ENCODE measurements at places on chromosomes 13 and 19.

DNA sequence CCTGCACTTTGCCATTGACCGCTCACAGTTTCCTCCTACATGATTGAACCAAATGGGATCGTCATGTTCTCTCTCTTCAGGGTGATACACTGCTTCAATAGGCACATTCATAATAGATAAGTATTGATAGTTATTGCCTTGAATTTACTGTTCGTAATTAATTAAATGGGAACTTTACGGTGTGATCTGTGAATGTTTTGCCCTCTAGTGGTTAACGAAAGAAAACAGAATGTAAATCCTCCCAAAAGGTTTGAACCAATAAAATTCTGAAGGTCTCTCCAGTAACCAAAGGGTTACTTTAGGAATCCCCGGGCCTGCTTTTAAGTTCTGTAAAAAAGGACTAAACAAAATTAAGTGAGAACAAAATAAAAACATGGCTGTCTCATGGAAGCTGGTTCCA lies 389.3 kb downstream of the DACH1 start:
- DNase-seq, result no peak

DNA sequence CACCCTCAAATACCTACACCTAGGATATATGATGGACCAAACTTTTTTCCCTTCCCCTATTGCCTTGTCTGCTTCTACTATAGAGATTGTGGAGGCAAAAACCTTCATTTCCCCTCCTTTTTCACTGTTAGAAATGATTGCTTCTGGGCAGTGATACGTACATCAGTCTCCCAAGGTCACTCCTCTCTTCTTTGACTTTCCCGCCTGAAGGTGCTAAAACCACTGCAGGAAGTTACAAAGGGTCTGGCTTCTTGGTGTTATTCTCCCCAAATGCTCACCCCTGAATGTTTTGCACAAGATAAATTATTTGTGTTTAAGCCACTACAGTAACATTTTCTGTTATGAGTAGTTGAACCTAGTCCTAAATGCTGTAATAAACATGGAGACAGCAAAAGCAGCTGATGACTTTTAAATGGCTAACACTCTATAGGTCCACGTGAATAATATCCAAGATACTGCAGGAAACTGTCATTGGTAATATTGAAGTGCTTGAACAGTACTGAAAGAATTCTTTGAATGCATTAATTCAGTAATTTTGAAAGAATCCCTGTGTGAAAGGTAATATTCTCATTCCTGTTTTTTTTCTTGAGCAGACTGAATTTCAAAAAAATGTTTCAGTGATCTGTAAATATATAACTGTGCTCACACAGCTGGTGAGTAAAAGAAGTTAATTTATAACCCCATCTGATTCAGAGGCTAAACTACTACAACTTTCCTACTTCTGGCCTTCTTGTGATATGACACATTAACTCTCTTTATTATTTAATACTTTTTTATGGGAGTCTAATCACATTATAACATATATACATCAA lies 865.1 kb downstream of the EFNB2 start:
- DNase-seq, result no peak

- DNase-seq, result no peak
Observed at GRCh38 chr13:73000027-73000674, 58.7 kb upstream of the KLF5 start.

- DNase-seq, result no peak
Observed at GRCh38 chr19:15639596-15639995, 1.1 kb upstream of the CYP4F3 start.

DNA sequence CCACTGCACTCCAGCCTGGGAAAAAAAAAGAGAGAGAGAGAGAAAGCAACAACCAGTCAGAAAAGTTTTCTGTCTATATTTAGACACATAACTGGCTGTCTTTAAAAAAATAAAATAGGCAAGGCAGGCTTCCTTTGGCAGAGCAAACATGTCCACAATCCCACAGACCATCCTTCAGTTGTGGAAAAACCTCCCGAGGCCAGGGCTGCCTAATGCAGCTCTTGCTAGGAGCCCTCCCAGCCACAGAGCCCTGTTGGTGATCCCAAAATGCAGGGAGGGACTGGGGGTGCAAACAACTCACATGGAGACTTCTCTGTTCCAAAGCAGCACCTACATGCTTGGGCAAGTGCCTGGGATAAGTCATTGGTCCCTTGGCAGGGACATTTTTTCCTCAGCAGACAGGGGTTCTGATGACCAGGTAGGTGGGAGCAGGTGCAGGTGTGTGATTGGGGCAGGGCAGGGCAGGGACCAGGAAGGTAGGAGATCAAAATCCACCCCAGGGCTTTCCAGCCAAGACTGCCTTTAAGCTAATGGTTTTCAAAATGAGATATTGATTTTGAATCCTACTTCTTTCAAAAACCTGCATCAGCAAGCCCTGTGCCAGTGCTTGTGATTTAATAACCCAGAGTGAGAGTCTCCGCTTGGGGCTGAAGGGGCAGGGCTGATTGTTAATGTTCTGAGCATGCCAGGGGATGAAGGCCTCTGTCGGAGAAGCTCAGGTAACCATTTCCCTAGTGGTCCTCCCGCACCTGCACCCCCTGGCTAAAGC lies 178.5 kb downstream of the USP12 start:
- no peak for DNase-seq

DNA sequence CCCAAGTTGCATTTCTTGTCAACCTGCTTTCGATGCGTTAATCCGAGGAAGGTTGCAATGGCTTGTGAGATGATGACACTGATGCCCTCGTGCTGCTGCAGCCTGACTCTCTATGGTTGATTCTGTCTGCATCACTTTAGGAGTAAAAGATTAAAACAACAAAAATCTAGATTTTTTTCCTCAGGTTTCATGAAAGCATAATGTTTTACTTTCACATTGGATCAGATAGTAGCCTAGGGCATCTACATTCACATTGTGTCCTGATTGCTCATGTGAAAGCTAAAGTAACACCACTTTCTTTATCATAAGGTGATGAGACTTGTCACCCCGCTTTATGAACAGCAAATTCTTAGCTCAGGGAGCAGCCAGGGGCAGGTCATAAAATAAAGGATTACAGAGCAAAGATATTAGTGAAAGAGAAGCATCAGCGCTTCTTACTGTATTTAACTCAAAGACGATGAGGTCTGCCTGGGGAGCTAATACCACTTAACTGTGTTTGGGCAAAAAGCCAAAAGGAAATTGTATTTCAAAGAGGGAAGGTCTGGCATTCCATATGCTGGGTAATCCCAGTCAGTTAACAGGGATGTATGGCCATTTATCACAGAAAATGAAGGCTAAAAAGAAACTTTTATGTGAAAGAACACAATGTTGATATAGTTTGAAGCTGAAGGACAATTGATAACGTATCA lies 270.5 kb downstream of the GPC6 start:
- no peak for DNase-seq

DNA sequence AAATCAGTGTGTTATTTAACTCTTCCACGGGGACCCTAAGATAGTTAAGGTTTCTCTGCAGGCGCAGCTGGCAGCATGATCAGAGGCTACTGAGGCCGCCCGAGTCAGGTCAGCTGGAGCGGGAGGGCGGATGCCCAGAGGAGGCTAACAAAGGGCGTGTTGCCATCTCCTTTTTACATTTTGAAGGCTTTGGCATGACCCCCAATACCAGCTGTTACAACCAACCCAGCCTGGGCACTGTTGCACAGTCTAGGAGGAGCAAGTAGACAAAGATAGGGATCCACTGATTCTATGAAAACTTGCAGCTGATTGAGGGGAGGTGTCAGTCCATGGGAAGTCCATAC lies 15.7 kb downstream of the COL4A2 start:
- no peak for DNase-seq

- DNase-seq, result no peak
Observed at GRCh38 chr19:34959021-34959420, 5.0 kb downstream of the ZNF792 start.

GRCh38 chr13:28718196-28718542 lies 601 bp downstream of the SLC46A3 start:
- no peak for DNase-seq

- DNase-seq, result no peak
Observed at GRCh38 chr19:9324584-9324962, 594 bp downstream of the ZNF559 start.

- no peak for DNase-seq
Observed at GRCh38 chr13:96388598-96388997, 298.7 kb downstream of the HS6ST3 start.

GRCh38 chr19:9971166-9971897 lies 35.0 kb upstream of the OLFM2 start:
- DNase-seq, result no peak

DNA sequence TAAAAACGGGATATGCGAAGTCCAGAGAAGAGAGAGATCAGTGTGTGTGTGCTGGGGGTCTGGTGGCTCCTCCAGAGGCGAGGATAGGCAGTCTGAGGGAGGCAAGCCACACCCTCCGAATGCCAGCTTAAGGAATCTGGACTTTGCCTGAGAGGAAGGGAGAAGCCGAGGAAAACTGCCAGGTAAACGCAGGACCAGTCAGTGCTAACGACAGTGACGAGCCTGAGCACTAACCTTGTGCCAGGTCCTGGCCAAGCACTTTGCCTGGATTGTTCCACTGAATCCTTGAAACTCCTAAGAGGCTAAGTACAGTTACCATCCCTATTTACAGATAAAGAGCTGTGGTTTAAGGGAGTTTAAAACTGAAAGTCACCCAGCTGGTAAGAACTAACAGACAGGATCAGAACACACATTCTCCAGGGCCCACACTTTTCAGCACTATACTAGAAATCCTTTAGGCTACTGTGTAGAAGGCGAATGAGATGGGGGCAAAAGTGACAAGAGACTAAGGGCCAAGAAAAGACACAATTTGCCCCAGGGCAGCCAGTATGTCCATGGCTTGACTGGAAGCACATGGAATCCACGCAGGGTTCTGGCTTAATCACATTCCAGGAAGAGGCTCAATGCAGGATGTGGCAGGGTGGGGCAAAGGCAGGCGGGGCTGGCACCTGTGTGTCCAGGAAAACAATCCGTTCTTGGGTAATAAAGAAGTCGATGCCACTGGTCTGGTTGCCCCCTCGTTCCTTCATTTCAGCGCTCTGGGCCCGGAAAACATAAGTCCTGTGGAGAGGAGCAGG lies 15.1 kb downstream of the SMG9 start:
- DNase-seq, result no peak

DNA sequence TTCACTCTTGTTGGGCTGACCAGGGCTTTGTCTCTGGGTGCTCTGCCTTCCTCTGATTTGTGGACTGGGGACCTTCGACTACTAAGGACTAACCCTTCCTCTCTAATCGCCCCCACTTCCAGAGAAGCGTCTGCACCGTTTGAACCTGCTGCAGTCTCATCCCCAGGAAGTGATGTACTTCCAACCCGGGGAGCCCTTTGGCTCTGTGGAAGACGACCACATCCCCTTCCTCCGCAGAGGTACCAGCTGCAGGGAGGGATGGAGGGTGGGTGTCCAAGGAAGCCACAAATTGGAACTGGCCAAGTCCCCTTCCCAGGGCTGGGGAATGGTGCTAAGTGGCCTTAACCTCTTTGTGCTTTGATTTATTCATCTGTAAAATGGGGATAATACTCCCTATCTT lies 9.2 kb downstream of the QPCTL start:
- no peak for DNase-seq

DNA sequence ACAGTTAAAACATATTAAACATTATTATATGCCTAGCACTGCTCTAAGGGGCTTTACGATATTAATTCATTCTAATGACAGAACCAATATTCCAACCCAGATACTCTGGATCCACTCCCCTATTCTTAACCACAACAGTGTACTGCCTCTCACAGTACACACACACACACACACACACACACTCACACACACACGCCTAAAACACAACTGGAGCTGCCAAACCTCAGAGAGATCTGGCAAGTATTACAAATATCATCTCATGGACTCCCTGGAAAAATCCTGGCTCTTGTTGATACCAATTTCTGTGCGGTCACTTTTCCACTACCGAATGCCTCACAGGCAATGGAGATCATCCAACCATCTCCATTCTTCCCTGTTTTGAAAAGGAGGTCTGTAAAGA lies 1.3 kb downstream of the ZNF780A start:
- DNase-seq, result no peak

- no peak for DNase-seq
Observed at GRCh38 chr13:30720172-30720869, 15.0 kb upstream of the ALOX5AP start.

GRCh38 chr19:4993683-4994082 lies 24.8 kb downstream of the KDM4B start:
- no peak for DNase-seq

GRCh38 chr13:34578917-34579316 lies 363.2 kb upstream of the NBEA start:
- DNase-seq, result no peak

DNA sequence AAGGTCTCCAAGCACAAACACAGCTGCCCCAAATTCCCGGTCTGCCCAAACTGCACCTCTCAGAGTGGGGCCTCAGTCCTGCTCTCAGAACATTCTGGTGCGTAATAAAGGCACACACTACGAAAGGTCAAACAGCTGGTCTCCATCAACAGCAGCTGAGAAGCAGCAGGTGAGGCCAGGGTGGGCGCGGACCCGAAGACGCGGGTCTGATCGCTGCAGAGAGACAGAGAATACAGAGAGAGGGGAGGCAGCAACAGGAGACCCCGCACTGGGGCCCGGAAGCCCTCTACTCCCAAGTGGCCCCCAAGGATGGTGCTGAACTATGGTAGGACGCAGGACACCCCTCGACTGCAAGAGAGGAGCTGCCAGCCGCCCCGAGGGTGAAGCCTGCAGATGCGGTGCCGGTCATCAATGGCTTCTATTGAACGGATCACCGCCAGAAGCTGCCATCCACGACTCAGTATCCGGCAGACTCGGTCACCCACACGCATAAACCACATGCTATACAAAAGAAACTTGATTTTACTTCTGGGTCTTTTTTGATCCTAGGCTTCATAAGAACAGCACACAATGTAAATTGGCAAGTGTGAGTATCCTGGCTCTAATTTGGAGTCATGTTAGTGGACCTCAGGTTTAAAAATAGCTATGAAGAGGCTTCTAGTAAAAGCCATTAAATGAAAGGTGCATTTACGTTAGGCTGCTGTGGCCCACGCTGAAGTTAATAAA lies 33.4 kb downstream of the STK24 start:
- DNase-seq, result no peak

DNA sequence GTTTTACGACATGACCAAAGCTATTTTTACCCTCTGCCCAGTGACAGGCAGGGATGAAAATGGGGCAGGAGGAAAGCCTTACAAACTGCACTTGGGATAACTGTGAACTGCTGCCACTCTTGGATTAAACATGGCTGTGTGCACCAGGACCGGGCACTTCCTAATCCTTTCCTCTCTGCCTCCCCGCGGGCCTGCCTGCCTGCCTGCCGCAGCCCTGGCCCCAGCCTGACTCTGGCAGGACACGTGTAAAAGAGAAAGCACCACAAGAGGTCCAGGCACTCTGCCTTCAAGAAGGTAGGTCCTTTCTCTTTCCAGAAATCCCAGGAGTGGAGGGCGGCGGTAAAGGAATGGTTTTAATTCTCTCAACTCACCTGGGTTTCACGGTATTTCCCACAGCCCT lies 4.8 kb downstream of the TSHZ3 start:
- DNase-seq, result no peak

- no peak for DNase-seq
Observed at GRCh38 chr13:104796581-104796980, 1730.4 kb upstream of the SLC10A2 start.

- no peak for DNase-seq
Observed at GRCh38 chr13:52751196-52751595, 11.6 kb upstream of the CNMD start.
